ENCODE measurements at places on chromosomes 1 and 21. TPM values are rescaled to one million over a fixed set of nuclear protein-coding genes. Genes with fewer than 3 reads are reported as not detected.
A peak's percentile ranks its signal among the peaks of the same experiment; 100 is the strongest.

Gene KLF17
- total RNA-seq, result 0.30 TPM

GRCh38 chr1:2290595-2291510 is 62.7 kb downstream of the SKI start:
- H3K4me3 ChIP-seq, result peak overlapping the region; percentile 36
- DNase-seq, result peak; percentile 91
- peak overlapping the region; percentile 81 for H3K27ac ChIP-seq
- H3K27me3 ChIP-seq, result no peaks in the 10 kb centered on the region
- H3K36me3 ChIP-seq, result no peaks in the 10 kb centered on the region

GRCh38 chr1:236608930-236609726 is 4.8 kb upstream of the HEATR1 start:
- H3K27me3 ChIP-seq, result no peaks in the 10 kb centered on the region
- H3K4me3 ChIP-seq, result no peak overlapping the region
- no peaks in the 10 kb centered on the region for H3K4me1 ChIP-seq

- no peaks in the 10 kb centered on the region for H3K4me1 ChIP-seq
- DNase-seq, result no peak
- no peak overlapping the region for H3K4me3 ChIP-seq
- H3K36me3 ChIP-seq, result no peaks in the 10 kb centered on the region
- no peaks in the 10 kb centered on the region for H3K27me3 ChIP-seq
Observed at GRCh38 chr1:210477328-210477924, 148.7 kb downstream of the HHAT start.

DNA sequence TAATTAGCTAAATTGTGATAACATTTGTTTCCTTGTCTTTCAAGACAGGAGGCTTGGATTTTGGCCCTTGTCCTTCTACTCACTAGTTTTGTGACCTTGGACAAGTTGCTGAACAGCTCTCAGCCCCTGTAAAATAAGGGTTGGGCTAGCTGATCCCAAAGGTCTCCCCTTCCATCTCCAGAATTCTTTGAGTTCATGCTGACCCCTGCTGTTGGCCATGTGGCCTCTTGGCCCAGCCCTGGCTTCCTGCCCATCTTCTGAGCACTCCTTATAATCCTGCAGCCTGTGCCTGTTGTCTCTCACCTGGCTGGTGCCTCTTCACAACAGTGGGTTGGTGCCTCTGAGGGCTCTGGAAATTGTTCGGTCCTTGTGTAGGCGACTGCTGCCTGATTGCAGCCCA is 10.1 kb downstream of the PTGFRN start:
- DNase-seq, result peak; percentile 26
- H3K27me3 ChIP-seq, result no peaks in the 10 kb centered on the region
- H3K4me1 ChIP-seq, result no peaks in the 10 kb centered on the region
- H3K27ac ChIP-seq, result no peak overlapping the region
- no peak overlapping the region for H3K4me3 ChIP-seq
